G401 (cell line): ENCODE measurements at places on chromosomes 6 and 20. TPM values are rescaled to one million over a fixed set of nuclear protein-coding genes. Genes with fewer than 3 reads are reported as not detected.
A peak's percentile ranks its signal among the peaks of the same experiment; 100 is the strongest.

GRCh38 chr20:47773371-47773786 is 11.9 kb downstream of the SULF2 start:
- DNase-seq: no peak

- no peak for DNase-seq
Measured at GRCh38 chr20:51043811-51044210, 20.9 kb upstream of the KCNG1 start.

DNA sequence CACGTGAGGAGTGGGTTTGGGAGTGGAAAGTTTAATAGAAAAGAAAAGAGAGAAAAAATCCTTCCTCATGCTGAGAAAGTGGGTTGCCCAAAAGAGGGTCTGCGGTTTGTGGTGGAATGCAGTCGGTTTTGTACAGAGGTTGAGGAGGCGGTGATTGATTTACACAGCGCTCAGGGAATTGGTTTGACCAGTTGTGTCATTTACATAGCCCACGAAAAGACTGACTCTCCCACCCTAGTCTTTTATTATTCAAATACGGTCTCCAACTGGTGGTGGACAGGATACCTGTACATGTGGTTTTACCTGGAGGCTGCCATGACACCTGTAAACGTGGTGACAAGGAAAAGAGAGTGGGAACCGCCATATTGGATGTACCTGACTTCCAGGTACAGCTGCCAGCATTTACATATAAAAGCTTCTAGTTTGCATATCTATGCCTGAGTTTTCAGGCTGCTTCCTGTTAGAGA is 42.1 kb downstream of the HLA-DPB1 start:
- DNase-seq: peak; percentile 52

GRCh38 chr6:137938770-137939379 is 71.8 kb downstream of the TNFAIP3 start:
- DNase-seq: no peak

DNA sequence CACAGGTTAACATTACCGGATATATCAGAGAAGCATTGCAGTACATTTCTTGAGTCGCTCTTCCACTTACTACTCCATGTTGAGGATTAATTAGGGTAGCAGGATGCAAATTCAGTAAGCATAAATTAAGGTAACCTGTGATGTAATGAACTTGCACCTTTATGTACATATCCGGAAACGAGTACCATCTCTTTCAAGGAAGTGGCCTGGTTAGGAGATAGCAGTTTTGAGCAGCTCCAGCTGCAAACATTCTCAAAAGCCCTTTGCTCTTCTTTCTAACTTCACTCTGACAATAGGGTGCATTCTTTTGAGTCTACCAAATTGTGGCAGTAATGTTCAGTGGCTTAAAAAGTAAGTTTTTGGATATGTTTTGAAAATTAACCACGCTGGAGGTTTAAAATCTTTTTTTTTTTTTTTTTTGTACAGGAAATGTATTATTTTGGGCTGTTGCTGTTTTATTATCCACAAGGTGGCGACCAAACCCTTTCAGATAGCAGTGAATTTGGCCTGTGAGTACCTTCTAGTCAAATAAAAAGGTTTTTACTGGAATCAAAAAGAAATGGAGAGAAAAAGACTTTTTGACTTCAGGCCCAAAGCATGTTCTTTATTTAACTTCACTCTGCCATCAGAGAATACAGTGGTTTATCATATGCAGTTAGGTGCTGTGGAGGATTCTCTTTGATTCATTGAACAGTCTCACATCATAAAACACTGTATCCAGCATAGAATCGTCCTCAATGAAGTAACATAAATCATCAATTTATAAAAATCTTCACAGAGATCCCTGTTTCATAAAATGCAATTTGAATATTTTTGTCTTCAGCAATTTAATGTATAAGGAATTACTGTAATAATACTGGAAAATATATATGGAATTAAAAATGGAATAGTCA is 8.9 kb downstream of the FAM217B start:
- peak; percentile 66 for DNase-seq

CYP21A2 gene
- total RNA-seq: not detected in 2 replicates

GRCh38 chr6:147870506-147871110 is 362.1 kb downstream of the SAMD5 start:
- DNase-seq: no peak

DNA sequence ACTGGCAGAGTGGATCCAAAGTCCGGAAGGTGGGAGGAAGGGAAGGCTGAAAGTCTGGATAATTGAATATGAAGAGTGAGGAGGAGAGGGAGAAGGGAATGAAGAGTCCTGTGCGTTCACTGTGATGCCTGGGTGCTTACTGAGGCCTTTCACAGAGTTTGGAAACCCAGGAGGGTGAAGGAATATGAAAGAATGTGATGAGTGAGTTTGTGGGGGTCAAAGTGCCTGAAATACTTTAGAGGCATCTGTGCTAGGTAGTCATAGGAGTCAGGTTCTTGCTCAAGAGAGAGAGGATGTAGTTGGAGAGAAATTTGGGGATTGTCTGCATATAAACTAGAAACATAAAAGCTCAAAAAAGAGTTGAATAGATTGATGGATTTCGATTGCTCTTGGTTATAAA is 20.7 kb downstream of the NKX2-4 start:
- no peak for DNase-seq

GRCh38 chr6:54690596-54690995 is 156.0 kb upstream of the FAM83B start:
- DNase-seq: no peak

CAGE1 gene
- total RNA-seq: 0.47 TPM in 1 of 2 replicates, not detected in the other

SIRPB2 gene
- total RNA-seq: not detected in 2 replicates

PRND gene
- not detected in 2 replicates for total RNA-seq

SLC35F1 gene
- total RNA-seq: not detected in 2 replicates

DNA sequence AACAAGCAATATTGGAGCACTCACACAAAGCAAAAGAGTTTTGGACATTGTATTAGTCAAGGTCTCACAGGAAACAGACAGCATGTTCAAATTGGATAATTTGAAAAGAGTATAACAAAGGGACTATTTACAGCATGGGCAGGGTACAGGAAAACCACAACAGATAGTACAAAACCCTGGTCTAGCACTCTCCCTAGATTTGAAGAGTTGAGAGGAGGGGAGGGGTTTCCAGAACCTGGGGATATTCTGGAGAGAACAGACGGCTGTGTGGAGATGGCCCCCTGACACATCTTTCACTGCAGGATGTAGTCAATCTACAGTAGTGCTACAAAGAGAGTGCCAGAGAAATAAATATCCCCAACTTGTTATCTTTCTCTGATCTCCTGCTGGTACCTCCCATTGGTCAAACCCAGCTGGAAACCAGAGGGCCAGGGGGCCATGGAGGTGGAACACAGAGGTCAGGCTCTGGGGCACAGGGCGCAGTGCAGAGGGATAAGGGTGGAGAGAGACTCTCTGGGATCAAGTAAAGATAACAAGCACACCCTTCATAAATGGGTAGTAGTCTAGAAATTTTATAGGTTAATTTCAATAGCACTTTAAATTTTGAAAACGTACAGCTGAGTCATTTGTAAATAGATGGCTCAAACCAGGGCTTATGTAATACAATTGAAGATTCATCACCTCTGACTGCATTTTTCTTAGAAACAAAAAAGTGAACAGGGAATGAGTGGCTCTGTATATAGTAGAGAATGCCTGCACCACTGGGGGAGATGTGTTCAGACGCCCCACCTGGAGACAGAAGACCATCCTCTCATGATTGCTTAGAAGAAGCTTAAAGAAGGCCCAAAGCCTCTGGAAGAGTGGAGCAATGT is 25.7 kb downstream of the RCAN2 start:
- DNase-seq: no peak

GPANK1 gene
- total RNA-seq: 24.9 and 31.6 TPM in 2 replicates

VWA7 gene
- 0.78 and 1.7 TPM in 2 replicates for total RNA-seq

- DNase-seq: no peak
Measured at GRCh38 chr6:44115866-44116265, 11.4 kb downstream of the MRPL14 start.

GRCh38 chr6:169857343-169858292 is 106.2 kb downstream of the ERMARD start:
- no peak for DNase-seq

CCDC28A gene
- 27.4 and 27.6 TPM in 2 replicates for total RNA-seq

- DNase-seq: no peak
Measured at GRCh38 chr6:89729818-89730217, 89.8 kb downstream of the MDN1 start.

DNA sequence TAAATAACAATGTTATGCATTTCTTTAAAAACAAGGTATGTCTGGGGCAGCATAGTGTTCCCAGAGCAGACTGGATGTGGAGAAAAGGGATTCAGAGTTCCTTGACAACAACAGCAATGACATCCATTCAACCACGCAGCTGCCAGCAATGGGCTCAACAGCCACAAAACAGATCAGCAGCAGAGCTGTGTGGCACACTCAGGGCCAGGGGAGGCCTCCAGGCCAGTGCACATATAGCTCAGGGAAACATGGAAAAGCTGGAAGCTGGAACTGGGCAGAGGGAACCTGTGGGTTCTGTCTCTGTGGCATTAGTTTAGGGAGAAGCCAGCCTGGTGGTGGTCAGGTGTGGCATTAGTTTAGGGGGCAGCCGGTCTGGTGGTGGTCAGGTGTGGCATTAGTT is 148.3 kb downstream of the SMOC2 start:
- no peak for DNase-seq

GRCh38 chr20:33790566-33790965 is 20.6 kb upstream of the CHMP4B start:
- DNase-seq: no peak

- DNase-seq: no peak
Measured at GRCh38 chr20:63114006-63114692, 101.8 kb downstream of the YTHDF1 start.

- no peak for DNase-seq
Measured at GRCh38 chr20:4490045-4490444, 231.7 kb upstream of the PRND start.

- no peak for DNase-seq
Measured at GRCh38 chr6:35219683-35220326, 6.0 kb downstream of the SCUBE3 start.

FRS3 gene
- 1.7 and 3.3 TPM in 2 replicates for total RNA-seq

DNA sequence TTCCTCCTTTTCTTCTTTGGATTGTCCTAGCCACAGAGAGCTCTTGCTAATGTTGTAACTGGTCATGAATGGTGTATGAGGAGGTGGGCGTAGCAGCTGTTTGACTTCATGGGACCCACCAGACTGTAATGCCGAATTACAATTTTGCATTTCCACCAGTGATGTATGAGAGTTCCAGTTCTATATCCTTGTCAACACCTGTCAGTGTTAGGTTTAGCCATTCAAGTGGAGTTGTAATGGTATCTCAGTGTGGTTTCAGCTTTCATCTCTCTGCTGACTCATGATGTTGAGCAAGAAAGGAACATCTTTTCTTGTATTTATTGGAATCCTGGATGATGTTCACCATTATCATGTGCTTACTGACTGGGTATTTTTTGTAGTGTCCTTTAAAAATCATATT is 5.1 kb downstream of the IGF2R start:
- DNase-seq: no peak

- no peak for DNase-seq
Measured at GRCh38 chr20:53073636-53074415, 101.7 kb downstream of the TSHZ2 start.

HNF4A gene
- 0.06 and 0.17 TPM in 2 replicates for total RNA-seq

DNA sequence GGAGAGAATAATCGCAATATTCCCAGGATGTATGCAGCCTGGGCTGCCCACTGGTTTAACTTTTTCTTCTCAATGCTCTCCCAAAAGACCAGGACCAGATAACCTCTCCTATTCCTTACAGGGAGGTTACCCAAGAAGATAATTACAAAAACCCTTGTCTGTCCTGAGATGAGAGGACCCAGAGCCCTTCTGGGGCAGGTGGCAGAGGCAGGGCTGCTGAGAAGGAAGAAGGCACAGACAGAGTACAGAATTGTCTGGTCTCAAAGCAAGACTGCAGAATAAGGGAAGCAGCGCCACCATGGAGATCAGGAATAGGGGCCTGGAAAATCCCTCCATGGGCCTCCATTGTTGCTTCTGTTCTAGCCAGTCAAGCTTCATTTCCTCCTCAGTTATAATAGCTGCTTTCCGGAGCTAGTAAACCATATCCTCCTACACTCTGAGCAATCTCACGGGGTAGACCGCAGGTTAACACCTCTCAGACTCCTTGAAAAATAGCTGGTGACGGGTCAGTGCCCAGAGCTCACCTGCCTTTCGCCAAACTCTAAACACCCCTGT is 463 bp upstream of the HLA-DMB start:
- no peak for DNase-seq

OR2H1 gene
- total RNA-seq: not detected in 2 replicates

DNA sequence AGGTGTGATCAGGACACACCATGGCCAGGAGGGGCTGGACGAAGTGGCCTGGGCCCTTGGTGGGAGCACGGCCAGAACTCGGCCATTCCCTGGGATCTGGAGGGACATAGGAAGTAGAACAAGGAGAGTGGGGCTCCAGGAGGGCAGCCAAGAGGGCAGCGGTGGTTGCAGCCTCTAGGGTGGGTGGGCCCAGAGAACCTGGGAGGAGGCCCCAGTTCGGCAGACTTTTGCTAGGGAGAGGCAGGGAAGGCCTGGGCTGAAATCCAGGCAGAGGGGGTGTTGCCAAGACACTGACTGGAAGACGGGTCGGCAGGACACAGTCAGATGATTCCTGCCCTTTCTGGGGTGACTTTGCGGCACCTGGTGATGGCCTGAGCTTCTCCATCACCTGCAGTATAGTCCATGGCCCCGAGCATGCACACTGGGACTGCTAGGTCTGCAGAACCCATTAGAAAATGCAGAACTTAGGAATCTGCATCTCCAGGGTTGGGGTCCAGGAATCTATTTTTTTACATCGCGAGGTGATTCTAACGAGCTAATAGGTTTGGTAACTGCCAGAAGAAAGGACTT is 224.8 kb downstream of the SYNDIG1 start:
- DNase-seq: no peak

DNA sequence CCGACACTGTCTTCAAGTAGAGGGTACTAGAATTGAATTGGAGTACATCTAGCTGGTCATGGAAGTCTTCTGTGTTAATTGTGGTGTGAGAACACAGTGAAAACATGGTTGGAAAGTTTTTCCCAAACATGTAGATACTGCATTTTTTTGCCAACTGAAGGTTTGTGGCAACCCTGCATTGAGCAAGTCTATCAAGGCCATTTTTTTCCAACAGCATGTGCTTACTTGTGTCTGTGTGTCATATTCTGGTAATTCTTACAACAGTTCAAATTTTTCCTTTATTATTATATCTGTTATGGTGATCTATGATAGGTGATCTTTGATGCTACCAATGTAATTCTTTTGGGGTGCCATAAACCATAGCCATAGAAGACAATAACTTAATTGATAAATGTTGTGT is 147.0 kb downstream of the MYB start:
- DNase-seq: no peak

GRCh38 chr20:8811801-8812594 is 256.9 kb upstream of the PLCB4 start:
- no peak for DNase-seq

GRCh38 chr6:154661768-154662167 is 71.4 kb upstream of the SCAF8 start:
- no peak for DNase-seq

DNA sequence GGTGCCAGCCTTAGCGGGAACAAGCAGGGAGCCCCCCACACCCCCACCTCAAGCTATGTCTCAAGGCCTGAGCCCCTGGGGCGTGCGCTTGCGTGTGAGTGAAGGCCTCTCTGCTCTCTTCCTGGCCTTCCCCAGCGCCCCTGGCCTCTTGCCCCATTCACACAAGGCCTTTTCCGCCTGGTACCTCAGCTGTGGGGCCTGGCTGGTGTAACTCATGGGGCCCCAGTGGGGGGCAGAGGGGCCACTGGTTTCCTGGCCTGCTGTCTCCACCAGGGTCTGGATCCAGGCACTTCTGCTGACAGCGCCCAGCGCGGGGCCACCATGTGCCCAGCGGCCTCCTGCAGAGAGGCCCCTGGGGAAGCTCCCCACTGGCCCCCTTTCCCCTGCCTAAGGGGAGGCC is 34.7 kb downstream of the GNAS-AS1 start:
- DNase-seq: no peak

IFNGR1 gene
- 10.5 and 29.8 TPM in 2 replicates for total RNA-seq

GRCh38 chr20:48660788-48661187 is 167.0 kb downstream of the PREX1 start:
- DNase-seq: no peak
